ENCODE measurements at places on chromosomes 12 and 14. TPM values are rescaled to one million over a fixed set of nuclear protein-coding genes. Genes with fewer than 3 reads are reported as not detected.

GRCh38 chr12:85279449-85280164 lies 413 bp upstream of the ALX1 start:
- DNase-seq: no peak

GRCh38 chr12:107845226-107845979 lies 70.9 kb downstream of the ASCL4 start:
- DNase-seq: no peak

DNA sequence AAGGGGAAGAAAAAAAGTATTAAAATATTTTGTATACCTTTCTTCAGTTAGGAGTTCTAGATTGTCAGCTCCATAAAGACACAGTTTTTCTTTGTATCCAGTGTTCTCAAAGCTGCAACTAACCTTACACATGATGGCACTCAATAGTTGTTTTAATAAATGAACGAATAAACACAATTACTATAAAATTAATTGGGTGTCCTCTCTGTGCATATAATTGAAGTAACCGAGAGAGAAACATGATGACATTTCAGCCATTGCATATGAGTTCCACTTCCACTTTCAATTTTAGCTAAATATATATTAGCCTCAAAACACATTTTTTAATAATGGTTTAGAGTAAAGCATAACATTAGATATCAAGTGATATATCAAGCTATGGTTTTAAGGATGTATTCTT lies 671.2 kb downstream of the LRFN5 start:
- DNase-seq: no peak

DNA sequence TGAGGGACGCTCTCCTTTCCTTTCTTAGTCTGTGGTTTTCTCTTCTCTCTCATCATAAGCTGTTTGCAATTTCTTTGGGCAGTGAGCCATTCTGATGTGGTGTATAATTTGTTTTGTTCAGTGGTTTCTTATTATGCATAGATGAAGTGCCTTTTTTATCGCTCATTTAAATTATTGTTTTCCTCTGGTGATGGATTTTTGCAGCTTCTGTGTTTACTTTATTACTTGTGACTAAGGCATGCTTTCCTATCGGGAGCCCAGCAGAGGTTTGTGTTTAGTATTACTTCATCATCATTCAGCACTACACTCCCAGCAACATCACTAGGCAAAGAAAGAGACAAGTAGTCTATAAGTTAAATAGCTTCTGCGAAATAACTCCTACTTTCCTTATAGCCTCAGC lies 586.6 kb upstream of the NOVA1 start:
- no peak for DNase-seq

Gene ART4
- not detected for total RNA-seq
